Motor neuron (in vitro differentiated cells): ENCODE measurements at places on chromosomes 1 and 21.

GRCh38 chr1:241706967-241707366 is 54.9 kb downstream of the WDR64 start:
- ATAC-seq, result no peak

- no peak for ATAC-seq
Observed at GRCh38 chr21:42536601-42537000, 22.9 kb downstream of the SLC37A1 start.

DNA sequence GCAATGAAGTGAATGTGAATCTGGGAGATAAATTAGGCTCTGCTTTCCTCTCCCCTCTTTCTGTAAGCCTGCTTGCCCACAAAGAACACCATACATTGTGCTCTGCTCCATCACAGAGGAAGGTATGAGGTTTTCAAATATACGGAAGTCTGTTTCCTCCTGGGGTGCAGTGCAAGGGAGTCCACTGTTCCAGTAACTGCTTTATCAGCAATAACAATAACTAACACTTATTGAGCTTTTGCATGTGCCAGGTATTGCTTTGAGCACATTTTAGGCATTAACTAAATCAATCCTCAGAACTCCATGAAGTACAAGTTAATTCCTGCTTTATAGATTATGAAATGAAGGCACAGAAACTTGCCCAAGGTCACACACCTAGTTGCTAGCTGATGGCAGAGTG is 10.0 kb downstream of the LTN1 start:
- no peak for ATAC-seq

GRCh38 chr1:112614460-112615065 is 4.4 kb downstream of the ST7L start:
- ATAC-seq, result peak; percentile 10

DNA sequence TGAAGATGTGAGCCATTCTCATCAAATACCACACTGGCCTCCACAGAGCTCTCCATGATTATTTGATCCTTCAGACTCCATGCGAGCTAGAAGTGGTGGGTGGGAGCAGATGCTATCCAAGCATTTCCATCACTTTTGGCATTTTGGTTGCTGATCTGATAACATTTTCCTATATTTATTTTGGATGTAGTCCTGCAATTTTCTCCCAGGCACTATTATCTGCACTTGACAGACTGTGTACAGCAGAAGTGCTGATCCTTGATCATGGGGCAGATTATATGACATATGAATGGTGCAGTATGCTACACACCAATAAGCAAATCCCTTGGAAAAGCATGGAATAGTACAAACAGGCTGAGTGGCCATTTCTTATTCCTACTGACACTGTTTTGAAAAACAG is 167.6 kb upstream of the LRRC7 start:
- no peak for ATAC-seq

GRCh38 chr21:25967181-25967900 is 203.2 kb downstream of the APP start:
- ATAC-seq, result no peak

DNA sequence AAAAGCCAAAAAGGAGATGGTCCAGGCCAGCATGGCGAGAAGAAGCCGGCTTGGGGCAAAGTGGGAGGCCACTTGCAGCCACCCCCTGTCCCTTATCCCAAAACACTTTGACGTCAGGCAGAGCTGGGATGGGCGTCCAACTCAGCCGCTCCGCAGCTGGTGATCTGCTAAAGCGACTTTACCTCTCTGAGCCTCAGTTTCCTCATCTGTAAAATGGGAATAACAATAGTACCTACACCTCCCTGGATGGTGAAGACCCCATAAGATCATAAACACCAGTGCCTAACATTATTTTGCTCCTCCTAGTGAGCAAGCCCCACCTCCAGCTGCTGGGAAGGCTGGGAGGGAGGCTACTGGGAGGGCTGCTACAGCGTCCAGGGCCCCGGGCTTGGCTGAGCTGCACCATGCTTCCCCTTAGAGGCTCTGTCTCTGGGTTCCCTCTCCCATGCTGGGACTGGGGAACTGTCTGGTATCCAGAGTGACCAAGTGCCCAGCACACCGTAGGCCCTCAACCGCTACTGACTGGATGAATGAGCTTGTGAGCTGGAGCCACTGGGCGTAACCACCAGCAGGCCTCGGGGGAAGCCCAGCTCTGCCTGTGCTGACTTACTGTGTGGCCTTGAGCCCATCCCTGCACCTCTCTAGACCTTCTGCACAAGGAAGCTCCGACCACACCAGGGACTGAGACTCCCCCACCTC is 18.3 kb downstream of the IFFO2 start:
- peak; percentile 29 for ATAC-seq

DNA sequence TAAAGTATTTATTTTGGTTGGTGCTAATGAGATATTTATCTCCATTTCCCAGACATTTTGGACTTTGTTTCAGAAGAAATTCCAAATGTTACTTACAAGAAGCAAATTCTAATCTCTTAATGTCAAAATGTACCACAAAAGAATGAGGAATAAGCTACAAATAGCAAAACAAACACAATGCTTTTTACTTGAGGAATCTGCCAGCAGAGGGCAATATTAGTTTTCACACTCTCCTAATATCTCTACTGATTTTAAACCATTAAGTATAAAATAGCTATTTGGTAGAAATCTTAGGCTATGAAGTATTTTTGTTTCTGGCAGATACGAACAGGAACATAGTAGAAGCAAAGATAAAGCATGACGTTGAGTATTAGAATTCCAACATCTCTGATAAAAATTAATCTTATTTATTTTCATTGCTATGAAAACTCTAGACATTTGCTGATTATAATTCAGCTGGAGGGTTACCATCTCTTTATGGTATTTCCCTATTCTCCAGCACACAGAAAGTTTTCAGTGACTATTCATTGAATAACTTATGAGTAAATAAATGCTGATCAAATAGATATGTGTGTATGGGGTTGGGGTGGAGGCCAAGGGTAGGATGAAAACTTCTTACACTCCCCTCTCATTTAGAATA is 13.4 kb upstream of the HMCN1 start:
- ATAC-seq, result no peak

- ATAC-seq, result peak; percentile 91
Observed at GRCh38 chr1:100785470-100786052, 66.0 kb downstream of the VCAM1 start.

DNA sequence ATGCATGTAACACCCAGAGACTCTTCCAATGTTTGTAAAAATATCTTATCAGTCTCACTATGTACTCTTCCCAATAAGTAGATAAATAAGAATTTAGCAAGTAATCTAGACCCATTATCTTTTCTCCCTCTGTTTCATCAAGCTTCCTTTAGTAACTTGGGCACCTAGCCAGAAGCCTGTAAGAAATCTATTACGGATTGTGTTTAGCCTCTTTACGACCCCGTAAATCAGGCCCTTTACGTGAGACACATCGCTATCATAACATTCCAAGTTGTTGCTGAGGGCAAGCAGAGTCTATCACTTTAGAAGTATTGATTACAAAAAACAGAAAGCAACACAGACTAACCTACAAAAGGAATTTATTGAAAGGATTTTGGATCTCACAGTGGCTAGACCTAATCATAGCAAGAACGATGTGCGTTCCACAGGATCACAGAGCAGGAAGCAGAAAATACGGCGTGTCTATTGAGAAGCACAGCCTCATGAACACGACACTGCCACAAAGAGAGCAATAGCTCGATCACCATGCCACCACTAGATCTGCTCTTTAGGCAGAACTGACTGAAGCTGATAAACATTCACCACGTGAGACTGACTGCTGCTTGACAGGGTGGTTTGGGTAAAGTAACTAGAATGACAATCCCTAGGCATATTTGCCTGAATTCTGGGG is 922.1 kb downstream of the AMY1C start:
- ATAC-seq, result no peak
